Amygdala (tissue), 56 donors: ENCODE measurements at places on chromosomes 6 and 20.

DNA sequence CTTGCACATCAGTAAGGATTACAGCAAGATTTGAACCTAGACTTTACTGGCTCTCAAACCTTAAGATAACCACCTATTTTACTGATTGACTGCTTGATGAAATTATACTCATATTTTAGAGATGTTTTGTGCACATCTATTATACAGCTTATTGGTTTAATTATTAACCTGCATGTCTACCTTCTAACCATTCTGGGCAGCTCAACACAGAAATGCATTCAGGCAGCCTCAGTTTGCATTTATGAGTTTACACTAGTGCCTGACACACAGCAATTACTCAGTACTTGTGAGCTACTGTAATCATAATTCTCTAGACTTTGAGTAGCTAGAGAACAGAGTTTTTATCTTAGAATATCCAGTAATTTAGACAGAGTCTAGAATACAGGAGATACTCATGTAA lies 273.9 kb upstream of the THEMIS start:
- no peak for DNase-seq

DNA sequence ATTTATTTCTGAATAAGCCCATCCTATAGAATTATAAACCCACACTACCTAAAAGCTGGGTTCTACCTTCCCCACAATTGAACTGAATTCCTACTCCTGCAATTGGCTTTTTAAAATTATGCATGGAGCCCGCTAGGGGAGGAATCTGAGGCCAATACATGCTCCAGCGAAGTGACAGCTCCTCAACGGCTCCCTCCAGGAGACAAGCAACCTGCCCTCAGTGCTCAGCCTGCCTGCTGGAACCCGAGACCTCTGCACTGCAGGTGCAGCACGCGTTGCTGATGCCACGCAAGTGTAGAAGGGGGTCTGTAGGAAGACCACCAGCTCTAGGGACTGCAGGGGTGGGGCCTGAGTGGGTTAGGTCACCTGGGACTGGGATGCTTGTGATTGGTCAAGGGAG lies 170.2 kb upstream of the CDYL start:
- DNase-seq, result no peak

- no peak for DNase-seq
These were observed 8.7 kb upstream of the PLTP start for GRCh38 chr20:45920462-45921336.

GRCh38 chr6:93341900-93342613 lies 77.3 kb downstream of the EPHA7 start:
- DNase-seq, result no peak

GRCh38 chr6:17850281-17850680 lies 137.2 kb downstream of the KIF13A start:
- no peak for DNase-seq

DNA sequence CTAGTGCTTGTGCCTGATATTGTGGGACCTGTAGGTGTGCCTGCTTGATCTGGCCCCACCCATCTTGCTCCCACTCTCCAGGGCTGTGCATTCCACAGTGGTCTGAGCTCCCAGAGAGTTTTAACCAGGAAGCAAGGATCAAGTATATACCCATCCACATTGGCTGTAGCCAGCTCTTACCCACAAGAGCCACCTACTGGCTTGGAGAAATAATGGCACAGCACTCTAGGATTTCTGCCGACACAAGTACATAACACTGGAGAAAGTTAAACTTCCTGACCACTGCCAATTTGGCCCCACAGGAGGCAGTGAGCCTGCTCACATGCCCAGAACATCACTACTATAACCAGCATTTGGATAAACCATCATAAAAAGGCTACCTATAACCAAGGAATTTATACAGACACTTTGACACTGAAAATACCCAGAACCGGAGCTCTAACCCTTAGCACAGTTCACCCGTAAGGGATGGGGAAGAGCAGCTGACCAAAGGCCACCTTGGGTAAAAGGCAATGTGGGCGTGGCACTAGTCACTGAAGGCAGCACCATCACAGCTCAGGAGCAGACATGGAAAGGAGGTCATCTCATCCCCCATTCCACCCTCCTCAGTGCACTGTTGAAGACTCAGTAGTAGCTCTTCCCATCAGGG lies 440.4 kb downstream of the BTBD3 start:
- DNase-seq, result no peak

DNA sequence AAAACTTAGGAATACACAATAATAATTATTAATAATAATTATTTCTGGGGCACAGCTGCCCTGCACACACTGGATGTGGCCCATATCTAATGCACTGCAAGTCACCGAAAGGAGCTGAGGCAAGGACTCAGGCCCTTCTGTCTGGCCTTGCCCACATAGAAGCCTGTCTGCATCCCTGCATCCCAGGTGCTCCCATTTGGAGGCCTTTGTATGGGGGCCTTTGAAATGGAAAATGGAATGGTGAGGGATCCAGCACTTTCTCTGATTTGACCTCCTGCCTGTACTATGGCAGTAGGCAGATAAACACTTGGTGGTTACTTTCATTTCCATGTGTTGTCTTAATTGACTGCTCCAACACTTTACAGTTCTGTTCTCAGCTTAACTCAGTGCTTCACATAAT lies 75.7 kb upstream of the PTCHD4 start:
- DNase-seq, result no peak

GRCh38 chr20:52103335-52103912 lies 88.2 kb downstream of the ZFP64 start:
- no peak for DNase-seq

DNA sequence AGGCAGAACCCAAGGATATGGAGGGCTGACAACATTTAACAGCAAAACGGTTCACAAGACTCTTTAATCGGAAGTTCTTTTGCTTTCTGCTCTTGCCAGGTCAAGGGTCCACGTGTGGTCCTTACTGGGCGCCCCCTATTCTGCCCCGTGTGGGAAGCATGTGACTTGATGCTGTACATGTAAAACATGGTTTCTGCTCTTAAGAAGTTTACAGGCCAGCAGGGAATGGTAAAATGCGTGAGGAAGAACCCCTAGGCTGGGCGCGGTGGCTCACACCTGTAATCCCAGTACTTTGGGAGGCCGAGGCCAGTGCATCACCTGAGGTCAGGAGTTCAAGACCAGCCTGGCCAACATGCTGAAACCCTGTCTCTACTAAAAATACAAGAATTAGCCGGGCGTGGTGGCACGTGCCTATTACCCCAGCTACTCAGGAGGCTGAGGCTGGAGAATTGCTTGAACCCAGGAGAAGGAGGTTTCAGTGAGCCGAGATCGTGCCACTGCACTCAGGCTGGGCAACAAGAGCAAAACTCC lies 19.3 kb downstream of the ZNF217 start:
- DNase-seq, result no peak

DNA sequence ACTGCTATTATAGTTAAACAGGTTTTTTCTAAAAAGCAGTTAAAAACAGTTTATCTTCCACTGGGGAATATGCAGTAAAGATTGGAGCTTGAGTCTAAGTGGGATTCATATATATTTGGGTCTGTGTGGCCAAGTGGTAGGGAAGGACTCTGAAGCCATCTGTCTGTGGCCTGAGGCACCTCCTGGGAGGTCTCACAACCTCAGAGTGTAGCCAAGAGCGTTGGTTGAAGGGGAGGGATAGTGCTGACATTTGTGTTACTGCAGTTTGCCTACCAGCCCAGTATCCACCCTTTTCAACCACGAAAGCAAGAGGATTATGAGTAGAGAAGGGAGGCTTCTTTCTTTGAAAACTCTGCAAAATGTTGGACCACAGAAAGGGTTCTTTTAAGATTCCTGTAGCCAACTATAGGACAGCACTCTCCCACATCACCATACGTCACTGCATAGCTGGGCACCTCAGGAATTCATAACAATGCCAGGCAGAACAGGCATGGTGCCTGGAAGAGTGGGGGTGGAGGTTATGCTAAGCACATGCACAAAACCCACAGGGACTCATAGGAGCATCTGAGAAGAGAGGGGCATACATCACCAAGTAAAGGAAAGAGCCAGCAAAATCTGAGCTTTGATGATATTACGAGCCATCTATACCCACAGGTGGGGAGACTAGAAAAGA lies 90.5 kb upstream of the HEY2 start:
- DNase-seq, result no peak

GRCh38 chr20:3128275-3128984 lies 31.2 kb downstream of the FASTKD5 start:
- DNase-seq, result no peak

GRCh38 chr6:1608222-1609040 lies 1.3 kb upstream of the FOXC1 start:
- no peak for DNase-seq

DNA sequence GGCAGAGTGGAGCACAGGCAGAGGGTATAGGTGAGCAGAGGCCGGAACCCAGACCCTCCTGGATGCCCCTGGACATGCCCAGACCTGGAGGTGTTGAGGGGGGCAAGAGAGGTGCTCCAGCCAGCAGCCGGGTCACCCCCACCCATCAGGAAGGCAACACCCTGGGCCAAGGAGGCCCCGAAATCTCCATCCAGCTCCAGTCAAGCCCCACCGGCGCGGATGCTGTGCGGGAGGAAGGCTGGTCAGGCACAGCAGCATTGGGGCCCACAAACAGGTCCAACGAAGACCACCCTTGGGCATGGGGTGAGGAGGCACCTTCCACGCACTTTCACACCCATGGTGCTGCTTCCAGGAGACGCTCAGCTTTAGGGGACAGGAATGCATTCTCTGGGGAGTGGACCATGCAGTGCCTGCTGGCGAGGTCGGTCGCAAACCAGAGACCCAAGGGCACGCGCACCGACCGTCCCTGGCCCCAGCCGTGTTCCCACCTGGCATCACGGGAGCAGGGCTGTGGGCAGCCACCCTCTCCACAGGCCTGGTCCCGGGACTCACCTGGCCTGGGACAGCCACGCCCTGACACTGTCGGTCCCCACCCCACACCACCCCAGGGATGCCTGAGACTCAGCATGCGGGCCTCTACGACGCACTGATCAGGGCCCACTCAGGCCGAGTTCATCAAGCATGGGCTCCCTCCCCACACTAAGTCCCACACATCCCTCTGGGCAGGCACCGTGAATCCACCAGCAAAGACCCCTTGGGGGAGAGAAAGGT lies 43.6 kb upstream of the ZBP1 start:
- no peak for DNase-seq

GRCh38 chr6:98047871-98048270 lies 764.9 kb upstream of the MMS22L start:
- DNase-seq, result no peak

DNA sequence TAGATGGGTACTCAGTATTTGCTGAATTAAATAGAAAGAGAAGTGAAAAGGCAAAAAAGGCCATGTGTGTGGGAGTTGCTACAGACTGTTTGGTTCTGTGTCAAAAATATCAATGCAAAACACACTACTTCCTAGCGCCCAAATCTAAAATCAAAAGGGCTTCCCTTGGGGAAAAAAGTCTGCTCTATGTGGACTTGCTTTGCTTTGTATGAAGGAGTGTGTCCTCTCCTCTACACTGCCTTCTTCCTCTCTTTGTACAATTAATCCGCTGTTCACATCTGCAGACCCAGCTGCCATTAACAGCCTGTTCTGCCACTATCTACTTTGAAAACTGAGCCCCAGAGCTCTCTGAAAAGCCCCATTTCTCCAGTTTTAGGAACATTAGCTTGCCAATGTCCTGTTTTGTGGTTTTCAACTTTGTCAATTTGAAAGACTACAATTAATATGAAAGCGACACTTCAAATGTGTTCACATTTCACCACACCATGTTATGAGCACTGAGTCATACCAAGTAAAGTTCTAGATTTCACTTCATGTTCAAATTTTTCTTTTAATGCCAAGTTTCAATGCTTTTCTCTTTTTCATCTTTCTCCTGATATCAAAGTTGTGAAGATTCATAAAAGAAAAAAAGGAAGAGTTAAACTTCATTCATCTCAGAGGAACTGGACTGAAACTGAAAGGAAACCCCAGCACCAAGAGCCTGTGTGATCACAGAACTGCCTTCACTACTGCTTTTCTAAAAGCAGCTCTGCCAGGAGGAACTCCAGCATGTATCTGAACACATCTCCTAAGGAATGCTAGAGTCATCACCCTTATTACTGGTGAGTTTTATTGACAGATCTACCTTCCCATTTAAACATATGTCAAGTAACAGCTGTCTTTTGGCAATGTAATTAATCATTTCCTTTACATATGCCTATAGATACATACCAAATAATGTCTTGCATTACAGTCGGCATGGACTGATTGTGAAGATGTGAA lies 102.6 kb downstream of the KIF13A start:
- no peak for DNase-seq

- DNase-seq, result no peak
These were observed 239.9 kb upstream of the NOX3 start for GRCh38 chr6:155695495-155695894.

DNA sequence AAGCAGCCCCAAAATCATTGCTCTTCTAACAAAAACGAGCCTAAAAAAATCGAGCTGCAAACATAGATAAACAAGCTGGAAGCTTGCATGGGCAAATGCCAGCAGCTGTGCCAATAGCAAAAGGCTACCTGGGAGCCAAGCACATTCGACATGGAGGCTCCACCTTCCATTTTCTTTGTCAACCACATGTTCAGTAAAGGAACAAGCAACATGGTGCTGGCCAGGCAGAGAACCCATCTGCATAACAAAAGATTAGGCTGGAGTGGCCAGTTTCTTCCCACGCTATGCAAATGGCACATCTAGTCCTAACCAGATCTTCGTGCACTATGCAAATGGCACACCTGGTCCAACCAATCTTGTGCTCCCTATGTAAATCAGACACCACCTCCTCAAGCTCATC lies 110.5 kb downstream of the KIF16B start:
- DNase-seq, result peak; percentile 5

- DNase-seq, result no peak
These were observed 17.3 kb downstream of the ATP9A start for GRCh38 chr20:51750770-51751388.

DNA sequence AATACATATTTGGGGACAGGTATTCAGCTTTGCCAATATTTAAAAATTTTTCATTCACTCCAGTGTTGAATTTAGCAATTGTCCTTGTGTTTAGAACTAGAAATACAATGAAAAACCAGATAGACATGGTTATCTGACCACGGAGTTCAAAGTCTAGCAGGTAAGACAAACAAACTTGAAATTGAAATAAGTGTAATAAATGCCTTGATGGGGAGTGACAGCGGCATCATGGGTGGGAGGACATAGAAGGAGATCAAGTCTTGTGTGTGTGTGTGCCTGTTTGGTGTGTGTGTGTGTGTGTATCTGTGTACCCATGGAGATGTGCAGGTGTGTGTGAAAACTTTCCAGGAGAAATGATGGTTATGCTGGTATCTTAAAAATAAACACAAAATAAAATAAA lies 750.0 kb upstream of the CITED2 start:
- no peak for DNase-seq

DNA sequence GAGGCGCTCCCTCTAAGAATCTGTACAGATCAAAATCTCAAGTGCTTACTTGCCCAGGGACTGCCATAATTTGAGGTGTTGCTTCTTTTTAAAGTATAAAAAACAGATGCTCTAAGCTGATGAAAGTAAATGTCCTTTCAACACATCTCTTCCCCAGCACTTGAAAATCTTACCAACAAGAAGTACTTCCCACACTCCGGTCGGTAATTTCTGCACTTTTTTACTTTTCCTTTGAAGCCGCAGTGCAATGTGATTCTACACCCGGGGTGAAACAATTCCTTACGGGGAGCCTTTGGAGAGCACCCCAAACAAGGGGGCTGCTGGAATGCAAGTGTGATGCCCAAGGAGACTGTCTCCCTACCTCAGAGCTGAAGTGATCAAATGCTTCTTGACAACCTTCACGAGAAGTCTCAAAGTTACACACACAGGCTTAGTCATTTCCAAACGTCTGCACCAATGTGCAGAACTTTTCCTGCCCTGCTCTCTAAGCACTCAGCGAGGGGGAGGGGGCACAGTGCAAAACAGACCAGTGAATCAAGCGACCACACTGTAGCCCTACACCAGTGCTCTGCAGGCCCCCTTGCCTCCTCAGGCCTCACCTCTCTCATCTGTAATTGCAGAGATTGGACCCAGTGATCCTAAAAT lies 56.7 kb downstream of the ATXN1 start:
- DNase-seq, result no peak
